ENCODE measurements at places on chromosomes 5 and 9. TPM values are rescaled to one million over a fixed set of nuclear protein-coding genes. Genes with fewer than 3 reads are reported as not detected.

LRRC14B gene
- 0.23 TPM for total RNA-seq

TLE1 gene
- total RNA-seq: 0.16 TPM

CPLANE1 gene
- 5.8 TPM for total RNA-seq

PLAC8L1 gene
- total RNA-seq: 0.36 TPM

BASP1 gene
- total RNA-seq: 0.85 TPM

CARTPT gene
- total RNA-seq: not detected

AIF1L gene
- 1.3 TPM for total RNA-seq

ARL14EPL gene
- not detected for total RNA-seq

CER1 gene
- total RNA-seq: not detected

SLC36A3 gene
- total RNA-seq: not detected

EGFLAM gene
- total RNA-seq: not detected

OR13J1 gene
- total RNA-seq: not detected

ITGA1 gene
- 6.9 TPM for total RNA-seq

DAB2IP gene
- total RNA-seq: 0.33 TPM

PCDHA4 gene
- total RNA-seq: not detected

FOXD4L6 gene
- not detected for total RNA-seq

FAM81B gene
- not detected for total RNA-seq

PLPP7 gene
- 0.42 TPM for total RNA-seq

Data from activated naive CD8-positive, alpha-beta T cell treated with anti-CD3 and anti-CD28 coated beads for 36 hours (primary cell).